ENCODE measurements at places on chromosomes 4 and X.

- no peak for DNase-seq
Measured at GRCh38 chr4:590313-590841, 14.3 kb upstream of the TMEM271 start.

DNA sequence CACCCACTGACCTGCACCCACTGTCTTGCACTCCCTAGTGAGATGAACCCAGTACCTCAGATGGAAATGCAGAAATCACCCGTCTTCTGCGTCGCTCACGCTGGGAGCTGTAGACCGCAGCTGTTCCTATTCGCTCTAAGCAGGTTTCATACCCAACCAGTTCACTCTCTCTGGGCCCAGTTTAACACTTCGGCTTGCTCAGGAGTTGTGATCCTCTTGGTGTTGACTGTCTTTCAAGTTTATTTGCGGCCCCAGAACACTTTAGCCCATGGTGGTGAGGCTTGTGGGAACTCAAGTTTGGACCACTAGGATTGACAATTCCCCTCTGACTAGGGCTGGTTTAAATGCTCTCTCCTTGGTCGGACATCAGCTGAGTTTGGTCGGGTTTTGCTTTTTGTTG lies 147.0 kb downstream of the DACH2 start:
- no peak for DNase-seq

DNA sequence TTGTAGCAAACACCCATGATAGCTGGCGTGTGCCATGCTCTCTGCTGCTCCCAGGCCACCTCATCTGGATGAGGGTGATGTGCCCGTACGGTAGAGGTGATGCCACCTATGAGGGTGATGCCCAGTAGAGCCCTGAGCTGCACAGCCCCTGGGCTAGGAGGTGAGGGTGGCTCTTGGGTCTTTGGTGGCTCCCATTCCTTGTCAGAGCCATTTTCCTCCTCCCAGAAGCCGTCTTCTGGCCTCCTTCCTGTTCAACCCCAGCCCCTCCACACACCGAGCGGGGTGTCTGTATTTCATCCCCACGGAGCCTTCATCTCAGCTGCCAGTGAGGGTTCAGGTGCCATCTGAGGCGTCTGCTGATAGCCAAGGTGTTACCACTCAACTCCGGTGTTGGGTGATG lies 12.0 kb upstream of the TNIP2 start:
- no peak for DNase-seq

DNA sequence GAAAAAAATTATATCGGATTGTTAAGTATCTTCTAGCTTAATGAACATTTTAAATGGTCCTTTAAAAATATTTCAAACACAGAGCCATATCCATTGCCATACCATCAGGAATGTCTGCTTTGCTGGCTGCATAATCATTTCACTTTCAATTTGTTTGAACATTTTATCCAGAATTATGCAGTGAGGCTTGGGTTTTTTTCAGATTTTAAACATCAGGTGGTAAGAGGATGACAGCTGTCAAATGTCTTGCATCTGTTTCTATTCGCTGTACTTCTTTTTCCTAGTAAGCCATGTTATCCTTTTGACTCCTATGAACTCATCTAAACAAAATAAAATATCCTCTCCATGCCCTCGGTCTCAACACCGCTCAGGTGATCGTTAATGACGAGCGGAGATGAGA lies 802 bp downstream of the RFC1 start:
- DNase-seq = no peak

- no peak for DNase-seq
Measured at GRCh38 chr4:122873821-122874593, 47.4 kb downstream of the FGF2 start.

- DNase-seq = no peak
Measured at GRCh38 chr4:7761720-7762119, 177.9 kb downstream of the AFAP1 start.

GRCh38 chr4:101218894-101219293 lies 128.4 kb downstream of the PPP3CA start:
- DNase-seq = no peak

DNA sequence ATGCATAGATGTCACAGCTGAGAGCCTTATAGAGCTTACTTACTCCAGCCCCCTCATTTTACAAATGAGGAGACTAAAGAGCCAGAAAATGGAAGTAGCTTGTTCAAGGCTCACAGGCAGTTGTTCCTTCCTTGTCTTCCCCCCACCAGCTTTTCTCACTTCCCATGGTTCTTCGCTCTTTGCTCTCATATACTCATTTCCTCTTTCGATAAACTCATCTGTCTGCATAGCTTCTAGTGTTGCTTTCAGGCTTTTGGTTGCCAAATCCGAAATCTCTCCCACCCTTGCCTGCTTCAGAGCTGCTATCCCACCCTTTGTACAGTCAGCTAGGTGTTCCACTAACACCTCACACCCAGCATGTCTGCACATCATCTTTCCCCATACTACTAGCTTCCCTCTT lies 25.0 kb upstream of the GJB1 start:
- DNase-seq = no peak

GRCh38 chr4:17463606-17464005 lies 48.3 kb downstream of the QDPR start:
- DNase-seq = no peak

DNA sequence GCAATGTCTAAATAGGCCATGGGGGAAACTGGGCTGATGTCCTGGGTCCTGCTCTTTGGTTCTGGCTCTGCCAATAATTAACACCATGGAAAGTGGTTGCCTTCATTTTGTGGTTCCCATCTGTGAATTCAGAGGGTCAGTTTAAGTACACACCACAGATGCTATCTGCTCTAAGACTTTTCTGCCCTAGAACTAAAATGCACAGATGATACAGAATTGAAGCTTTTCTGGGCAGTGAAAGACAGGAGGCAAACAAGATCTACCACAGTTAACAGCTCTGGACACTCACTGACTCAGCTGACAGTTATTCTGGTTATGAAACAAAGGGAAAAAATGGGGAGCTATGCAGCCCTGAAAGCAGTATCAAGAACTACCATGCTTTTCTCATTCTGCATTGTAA lies 37.3 kb downstream of the APBB2 start:
- DNase-seq = no peak

DNA sequence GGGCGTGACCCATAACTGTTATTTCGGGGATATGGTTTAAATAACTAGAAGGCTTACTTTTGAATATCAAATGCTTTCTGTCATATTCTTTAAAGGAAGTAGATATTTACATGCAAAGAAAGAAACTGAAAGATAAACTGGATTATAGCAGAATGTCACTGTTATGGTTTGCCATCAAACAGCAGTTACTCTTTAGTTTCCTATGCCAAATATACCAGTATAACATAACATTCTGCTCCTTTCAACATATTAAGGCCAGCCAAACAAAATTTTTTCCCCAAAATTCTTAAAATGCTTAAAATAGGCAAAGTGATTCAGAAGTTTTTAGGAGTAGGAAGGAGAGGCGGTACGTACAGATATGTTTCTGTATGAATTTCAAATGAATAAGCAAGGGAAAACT lies 27.0 kb downstream of the KDM6A start:
- no peak for DNase-seq

- DNase-seq = no peak
Measured at GRCh38 chr4:8247047-8247930, 22.3 kb upstream of the HTRA3 start.

DNA sequence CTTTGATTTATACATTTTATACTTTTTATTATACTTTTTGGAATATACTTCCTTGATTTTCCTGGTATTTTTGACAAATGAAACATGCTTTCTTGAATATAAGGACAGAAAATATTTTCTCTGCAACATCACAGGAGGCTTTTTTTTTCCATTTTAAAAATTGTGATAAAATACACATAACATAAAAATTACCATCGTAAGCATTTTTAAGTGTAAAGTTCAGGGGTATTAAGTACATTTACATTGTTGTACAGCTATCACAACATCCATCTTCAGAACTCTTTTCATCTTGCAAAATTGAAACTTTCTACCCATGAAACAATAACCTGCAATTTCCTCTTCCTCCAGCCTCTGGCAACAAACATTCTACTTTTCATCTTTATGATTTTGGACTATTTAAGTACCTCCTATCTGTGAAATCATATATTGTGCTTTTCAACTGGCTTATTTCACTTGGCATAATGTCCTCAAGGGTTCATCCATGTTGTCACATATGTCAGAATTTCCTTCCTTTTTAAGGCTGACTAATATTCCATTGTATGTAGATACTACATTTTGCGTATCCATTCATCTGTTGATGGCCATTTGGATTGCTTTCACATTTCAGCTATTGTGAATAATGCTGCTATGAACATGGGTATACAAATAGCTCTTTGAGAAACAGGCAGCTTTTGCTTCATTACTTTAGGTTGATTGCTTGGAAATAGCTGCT lies 412.6 kb downstream of the RAPGEF2 start:
- no peak for DNase-seq

DNA sequence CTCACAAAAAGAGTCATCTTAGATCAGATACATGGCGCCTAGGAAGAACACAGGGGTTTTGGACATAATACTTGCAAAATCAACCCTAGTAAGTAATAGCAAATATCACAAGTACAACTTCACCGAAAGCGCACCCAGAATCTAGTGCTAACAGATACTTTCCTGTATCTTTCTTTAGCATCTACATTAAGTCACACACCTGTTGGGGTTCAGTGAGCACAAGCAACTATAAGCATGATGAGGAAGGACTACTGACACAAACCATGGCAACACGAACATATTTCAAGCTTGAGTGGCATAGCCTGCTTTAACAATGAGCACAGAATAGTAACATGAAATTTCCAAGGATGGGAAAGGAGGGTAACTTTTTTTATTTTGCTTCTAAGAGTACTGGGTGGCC lies 116.1 kb downstream of the GPC3 start:
- DNase-seq = no peak

DNA sequence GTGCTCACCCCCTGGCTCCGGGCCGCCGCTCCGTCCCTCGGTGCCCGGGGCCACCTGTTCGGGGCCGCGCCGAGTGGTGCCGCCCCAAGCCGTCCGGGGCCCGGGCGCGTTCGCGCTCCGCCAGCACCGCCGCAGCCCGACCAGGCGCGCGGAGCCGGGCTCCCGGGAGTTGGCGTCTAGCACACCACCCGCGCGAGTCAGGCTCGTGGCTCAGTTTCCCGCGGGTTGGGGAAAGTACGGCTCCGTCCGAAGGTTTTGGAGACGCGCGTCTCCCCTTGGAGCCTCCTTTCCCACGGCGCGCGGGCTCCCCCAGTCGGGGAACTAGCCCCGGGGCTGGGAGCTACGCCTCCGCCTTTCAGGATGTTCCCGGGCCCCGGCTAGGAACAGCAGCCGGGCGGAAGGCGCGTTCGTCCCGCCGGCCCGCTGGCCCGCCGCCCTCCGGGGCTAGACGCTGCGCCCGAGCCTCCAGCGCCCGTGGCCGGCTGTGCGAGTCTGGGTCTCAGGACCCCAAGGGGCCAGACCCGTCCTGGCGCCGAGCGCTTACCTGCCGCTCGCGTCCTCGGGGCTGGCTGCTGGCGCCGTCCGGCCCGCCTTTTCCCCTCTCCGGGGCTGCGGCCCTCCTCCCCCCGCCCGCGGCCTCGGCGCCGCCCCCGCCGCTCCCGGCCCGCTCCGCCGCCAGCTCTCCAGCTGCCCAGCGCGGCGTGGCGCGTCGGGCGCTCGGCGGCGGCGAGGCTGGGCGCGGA lies at the start of gene ADGRG2:
TSS of gene ADGRG2 (minus strand) at position 571 of the 743 bp plus-strand sequence. CDS start 53,634 bp downstream, outside the sequence.
- DNase-seq = no peak

GRCh38 chrX:107673933-107674479 lies 45.7 kb downstream of the PRPS1 start:
- no peak for DNase-seq

- no peak for DNase-seq
Measured at GRCh38 chr4:141240259-141240658, 19.6 kb downstream of the ZNF330 start.

- no peak for DNase-seq
Measured at GRCh38 chrX:41720125-41720779, 3.7 kb upstream of the GPR82 start.

DNA sequence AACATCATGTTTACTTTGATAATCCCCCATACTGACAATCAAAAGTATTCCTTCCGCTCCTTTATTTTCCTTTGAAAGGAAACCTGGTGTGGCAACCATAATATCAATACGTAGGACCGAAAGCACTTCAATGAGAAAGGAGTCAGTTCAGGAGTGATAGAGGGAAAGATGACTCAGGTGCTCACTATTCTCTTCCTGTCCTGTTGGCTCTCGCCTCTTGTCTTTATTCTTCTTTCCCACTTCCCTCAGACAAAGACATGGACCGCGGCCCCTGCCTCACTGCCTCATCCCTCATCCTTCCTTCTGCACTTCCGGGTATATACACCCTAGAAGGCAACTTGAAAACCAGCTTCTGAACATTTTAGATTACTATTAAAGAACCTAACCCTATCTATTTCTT lies 49.8 kb upstream of the TNIP3 start:
- DNase-seq = no peak

GRCh38 chrX:153793291-153793690 lies 884 bp downstream of the IDH3G start:
- no peak for DNase-seq

DNA sequence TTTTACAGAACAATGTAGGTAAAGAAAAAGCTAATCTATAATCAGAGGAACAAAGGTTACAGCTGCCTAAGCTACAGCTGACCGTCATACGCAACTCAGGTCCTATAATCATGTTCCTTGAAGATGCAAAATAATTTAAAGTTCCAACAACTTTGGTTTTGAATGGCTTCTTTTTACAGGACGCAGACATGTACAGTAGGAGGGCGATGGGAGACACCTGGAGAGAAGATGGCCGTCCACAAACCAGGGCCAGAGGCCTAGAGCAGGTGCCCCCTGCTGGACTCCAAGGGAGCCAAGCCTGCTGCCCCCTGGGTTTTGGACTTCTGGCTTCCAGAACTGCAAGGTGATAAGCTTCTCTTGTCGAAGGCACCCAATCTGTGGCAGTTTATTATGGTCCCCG lies 10.6 kb downstream of the HGFAC start:
- no peak for DNase-seq

- no peak for DNase-seq
Measured at GRCh38 chrX:128781506-128781905, 729.3 kb upstream of the ACTRT1 start.

- DNase-seq = no peak
Measured at GRCh38 chr4:113442826-113443225, 318.7 kb downstream of the CAMK2D start.

GRCh38 chr4:184787766-184788503 lies 37.8 kb downstream of the ACSL1 start:
- DNase-seq = no peak

- DNase-seq = no peak
Measured at GRCh38 chr4:141240671-141241070, 20.0 kb downstream of the ZNF330 start.

- DNase-seq = no peak
Measured at GRCh38 chrX:51336584-51336983, 4.0 kb downstream of the NUDT10 start.

DNA sequence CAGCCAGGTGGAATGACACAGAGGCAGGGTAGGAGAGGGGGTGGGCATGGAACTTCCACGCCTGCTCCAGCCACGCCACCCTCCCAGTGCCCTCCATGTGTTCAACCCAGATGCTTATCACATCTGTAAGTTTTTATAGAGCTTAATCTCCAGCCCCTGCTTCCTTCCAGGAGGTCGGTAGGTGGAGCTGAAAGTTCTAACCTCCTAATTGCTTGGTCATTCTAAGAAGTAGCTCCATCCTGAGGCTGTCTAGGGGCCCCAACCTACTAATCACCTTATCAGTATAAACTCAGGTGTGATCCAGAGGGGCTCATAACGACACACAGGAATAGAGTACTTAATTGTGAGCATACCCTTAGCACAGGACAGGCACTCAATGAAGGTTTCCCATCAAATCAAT lies 18.3 kb downstream of the QDPR start:
- no peak for DNase-seq

Measured in NCI-H187 (cell line).